ENCODE measurements at places on chromosomes 3 and 15.

GRCh38 chr3:63353383-63353782, 75.3 kb downstream of the SYNPR start:
- no peak for DNase-seq

- DNase-seq, result no peak
Measured at GRCh38 chr3:78260388-78260787, 1220.5 kb downstream of the ROBO2 start.

- DNase-seq, result no peak
Measured at GRCh38 chr3:42188376-42188775, 77.6 kb downstream of the CCK start.

- no peak for DNase-seq
Measured at GRCh38 chr3:55484801-55485791, 2.0 kb downstream of the WNT5A start.

- no peak for DNase-seq
Measured at GRCh38 chr3:16243706-16244490, 20.8 kb downstream of the DPH3 start.
